Left lung (tissue), 14 donors: ENCODE measurements at places on chromosomes 3 and 15.

- no peak overlapping the region for H3K27ac ChIP-seq
- H3K4me1 ChIP-seq = peaks cover 7% of the 10 kb centered on the region
- DNase-seq = no peak
- H3K4me3 ChIP-seq = no peak overlapping the region
- H3K27me3 ChIP-seq = no peaks in the 10 kb centered on the region
These were observed 11.6 kb downstream of the CLCN2 start for GRCh38 chr3:184349563-184350470.

- H3K36me3 ChIP-seq = no peaks in the 10 kb centered on the region
- H3K27ac ChIP-seq = no peak overlapping the region
- H3K27me3 ChIP-seq = no peaks in the 10 kb centered on the region
- no peak for DNase-seq
- no peak overlapping the region for H3K4me3 ChIP-seq
- H3K4me1 ChIP-seq = no peaks in the 10 kb centered on the region
These were observed 165.4 kb downstream of the SV2B start for GRCh38 chr15:91265416-91265940.

DNA sequence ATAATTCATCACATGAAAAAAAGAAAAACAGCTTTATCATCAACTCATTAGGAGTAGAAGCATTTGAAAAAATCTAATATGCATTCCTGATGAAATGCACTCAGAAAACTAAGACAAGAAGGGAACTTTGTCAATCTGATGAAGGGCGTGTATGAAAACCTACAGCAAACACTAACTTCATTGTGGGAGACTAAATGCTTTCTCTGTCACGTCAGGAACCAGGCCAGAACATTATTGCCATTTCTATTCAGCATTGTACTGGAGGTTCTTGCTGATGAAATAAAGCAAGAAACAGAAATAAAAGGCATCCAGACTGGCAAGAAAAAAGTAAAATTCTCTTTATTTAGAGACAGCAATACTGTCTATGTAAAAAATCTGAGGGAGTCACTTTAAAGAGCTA, 235.2 kb downstream of the GABRB3 start:
- no peaks in the 10 kb centered on the region for H3K36me3 ChIP-seq
- no peak overlapping the region for H3K4me3 ChIP-seq
- DNase-seq = no peak
- H3K4me1 ChIP-seq = no peaks in the 10 kb centered on the region
- H3K27ac ChIP-seq = no peak overlapping the region

GRCh38 chr3:38127611-38128302, 9.2 kb downstream of the ACAA1 start:
- H3K27ac ChIP-seq = peak overlapping the region; percentile 50
- no peak for DNase-seq
- no peaks in the 10 kb centered on the region for H3K27me3 ChIP-seq
- H3K36me3 ChIP-seq = peaks cover 100% of the 10 kb centered on the region
- peaks cover 8% of the 10 kb centered on the region for H3K4me1 ChIP-seq

DNA sequence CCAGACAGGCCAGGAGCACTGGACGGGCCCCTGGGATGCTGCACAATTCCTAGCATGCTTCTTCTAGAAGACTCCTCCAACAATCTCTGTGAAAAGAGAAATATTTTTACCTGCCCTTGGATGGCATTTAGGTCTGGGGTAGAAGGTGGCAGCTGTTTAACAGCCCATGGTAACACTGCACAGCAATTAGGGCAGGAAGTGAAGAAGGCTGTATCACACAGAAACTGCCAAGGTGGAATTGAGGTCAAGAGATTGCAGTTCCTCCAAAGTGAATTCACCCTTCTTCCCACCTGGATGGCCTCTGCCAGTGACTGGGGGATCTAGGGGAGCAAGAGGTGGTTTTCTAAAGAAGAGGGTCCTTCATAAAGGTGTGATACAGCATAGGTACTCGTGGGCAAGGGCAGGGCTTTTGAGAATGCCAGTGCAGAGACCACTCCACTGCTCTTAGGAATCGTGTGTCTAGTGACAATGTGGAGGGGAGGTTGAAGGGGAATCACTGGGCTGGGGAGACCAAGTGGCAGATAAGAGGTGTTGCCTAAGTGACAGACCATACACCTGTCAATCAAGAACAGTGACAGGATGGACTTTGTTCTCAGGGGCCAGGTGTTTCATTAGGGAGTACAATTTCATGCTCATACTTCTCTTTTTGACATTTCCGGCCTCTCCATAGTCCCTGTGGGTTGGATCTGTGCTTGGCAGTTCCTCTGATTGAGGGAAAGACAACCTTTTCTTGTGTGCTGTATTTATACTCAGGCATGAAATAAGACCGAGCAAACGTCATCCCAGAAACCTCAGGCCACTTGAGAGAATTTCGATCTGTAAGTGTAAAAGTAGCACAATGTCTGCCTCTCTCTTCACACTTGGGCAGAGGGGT, 83.5 kb upstream of the BCL6 start:
- H3K27ac ChIP-seq = no peak overlapping the region
- H3K4me3 ChIP-seq = no peak overlapping the region
- no peak for DNase-seq
- H3K27me3 ChIP-seq = no peaks in the 10 kb centered on the region
- no peaks in the 10 kb centered on the region for H3K4me1 ChIP-seq

- H3K4me3 ChIP-seq = no peak overlapping the region
- H3K27ac ChIP-seq = no peak overlapping the region
- DNase-seq = no peak
- H3K36me3 ChIP-seq = no peaks in the 10 kb centered on the region
- H3K4me1 ChIP-seq = no peaks in the 10 kb centered on the region
- H3K27me3 ChIP-seq = no peaks in the 10 kb centered on the region
These were observed 216.9 kb upstream of the DCBLD2 start for GRCh38 chr3:99118381-99118780.

GRCh38 chr3:17149076-17149475, 264.3 kb downstream of the PLCL2 start:
- H3K36me3 ChIP-seq = no peaks in the 10 kb centered on the region
- no peaks in the 10 kb centered on the region for H3K27me3 ChIP-seq
- no peaks in the 10 kb centered on the region for H3K4me1 ChIP-seq
- DNase-seq = no peak

DNA sequence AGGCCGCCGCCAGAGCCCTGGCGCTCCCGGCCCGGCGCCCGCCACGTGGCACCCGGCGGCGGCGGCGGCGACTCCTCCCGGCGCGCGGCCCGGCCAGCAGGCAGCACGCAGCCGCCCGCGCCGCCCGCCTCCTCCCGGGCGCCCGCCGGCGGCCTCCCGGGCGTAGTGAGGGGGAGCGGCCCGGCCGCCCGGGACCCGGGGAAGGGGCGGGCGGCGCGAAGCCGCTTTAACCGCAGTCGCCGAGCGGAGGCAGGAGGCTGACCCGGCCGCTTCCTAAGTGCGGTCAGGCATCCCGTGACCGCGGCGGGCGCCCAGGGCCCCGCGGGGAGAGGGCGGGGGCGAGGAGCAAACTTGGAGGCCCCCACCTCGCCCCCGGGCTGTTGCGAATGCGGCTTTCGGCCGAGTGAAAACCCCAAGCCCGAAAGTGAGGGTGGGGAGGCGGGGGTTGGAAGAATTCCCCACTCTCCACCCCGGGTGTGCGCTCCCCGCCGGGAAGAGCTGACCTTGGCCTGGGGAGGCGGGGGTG, 1.7 kb upstream of the HES1 start:
- peak; percentile 93 for DNase-seq
- H3K36me3 ChIP-seq = no peaks in the 10 kb centered on the region
- H3K4me1 ChIP-seq = peaks cover 66% of the 10 kb centered on the region
- peak overlapping the region; percentile 65 for H3K4me3 ChIP-seq
- peak overlapping the region; percentile 93 for H3K27ac ChIP-seq

DNA sequence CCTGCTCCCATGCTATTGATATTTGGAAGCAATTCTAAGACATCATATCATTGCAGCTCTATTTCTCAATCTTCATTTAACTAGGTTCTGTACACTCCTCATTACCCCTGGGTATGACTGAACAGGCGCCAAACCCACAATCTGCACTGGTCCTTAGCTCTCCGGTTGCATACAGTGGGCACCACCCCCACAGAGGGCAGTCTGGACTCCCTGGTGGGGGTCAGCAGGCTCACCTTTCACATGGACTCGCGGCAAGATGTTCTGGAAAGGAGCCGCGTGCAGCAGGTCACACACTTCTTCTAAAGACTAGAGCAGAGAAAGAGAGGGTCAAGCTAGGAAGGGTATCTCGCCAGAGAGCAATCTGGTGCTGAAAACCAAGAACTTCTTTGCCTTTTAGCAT, 36.5 kb downstream of the NIPA2 start:
- H3K27ac ChIP-seq = no peak overlapping the region
- DNase-seq = no peak
- H3K4me3 ChIP-seq = no peak overlapping the region
- H3K4me1 ChIP-seq = no peaks in the 10 kb centered on the region
- peaks cover 4% of the 10 kb centered on the region for H3K36me3 ChIP-seq

- H3K4me1 ChIP-seq = peaks cover 16% of the 10 kb centered on the region
- no peaks in the 10 kb centered on the region for H3K36me3 ChIP-seq
- no peak for DNase-seq
- peak overlapping the region; percentile 96 for H3K27ac ChIP-seq
These were observed 665 bp downstream of the PIGB start for GRCh38 chr15:55319537-55320237.

GRCh38 chr3:62955126-62955525, 79.9 kb upstream of the CADPS start:
- no peaks in the 10 kb centered on the region for H3K27me3 ChIP-seq
- H3K4me1 ChIP-seq = no peaks in the 10 kb centered on the region
- DNase-seq = no peak
- no peaks in the 10 kb centered on the region for H3K36me3 ChIP-seq
- H3K4me3 ChIP-seq = no peak overlapping the region
- H3K27ac ChIP-seq = no peak overlapping the region

DNA sequence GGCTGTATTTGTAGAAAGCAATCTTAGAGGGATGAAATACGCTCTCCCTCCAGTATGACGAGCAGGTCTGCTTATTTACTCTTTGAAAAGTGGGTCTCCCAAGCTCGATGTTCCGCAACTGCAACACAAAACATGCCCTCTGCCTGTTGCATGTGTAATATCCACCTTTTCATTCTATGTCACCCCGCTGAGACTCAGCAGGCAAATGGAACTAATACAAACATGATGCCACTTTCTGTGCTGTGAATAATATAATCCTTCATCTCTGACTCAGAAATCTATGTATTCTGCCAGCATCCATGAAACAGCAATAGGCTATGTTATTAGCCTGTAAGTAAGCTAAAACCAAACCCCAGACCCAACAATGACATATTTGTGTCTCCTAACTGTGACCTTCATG, 200.8 kb upstream of the TMCO5A start:
- DNase-seq = no peak
- H3K27ac ChIP-seq = no peak overlapping the region
- no peaks in the 10 kb centered on the region for H3K36me3 ChIP-seq
- H3K27me3 ChIP-seq = no peaks in the 10 kb centered on the region
- H3K4me1 ChIP-seq = no peaks in the 10 kb centered on the region

DNA sequence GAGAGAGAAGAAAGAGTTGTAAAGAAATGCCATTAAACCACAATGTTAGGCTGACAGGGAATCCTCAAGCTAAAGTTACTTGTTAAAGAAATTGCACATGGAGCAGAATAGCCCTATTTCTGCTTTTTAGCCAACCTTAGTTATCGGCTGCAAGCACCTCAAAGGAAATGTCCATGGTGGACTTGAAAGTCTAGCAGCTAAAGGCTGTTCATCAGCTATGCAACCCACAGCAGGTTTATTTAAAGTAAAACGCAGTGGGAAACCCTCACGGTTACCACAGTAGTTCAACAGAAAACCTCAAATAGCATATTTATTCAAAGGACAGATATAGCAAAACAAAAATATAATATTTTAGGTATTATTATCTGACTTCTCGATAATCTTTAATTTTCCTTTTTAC, 967.2 kb downstream of the IGSF11 start:
- no peaks in the 10 kb centered on the region for H3K27me3 ChIP-seq
- no peaks in the 10 kb centered on the region for H3K36me3 ChIP-seq
- no peak overlapping the region for H3K4me3 ChIP-seq
- H3K27ac ChIP-seq = no peak overlapping the region

- H3K27ac ChIP-seq = no peak overlapping the region
- no peak overlapping the region for H3K4me3 ChIP-seq
- H3K27me3 ChIP-seq = no peaks in the 10 kb centered on the region
- no peaks in the 10 kb centered on the region for H3K36me3 ChIP-seq
These were observed 106.6 kb upstream of the NR2F2 start for GRCh38 chr15:96223939-96224338.

GRCh38 chr3:97967966-97968365, 4.3 kb downstream of the RIOX2 start:
- no peak overlapping the region for H3K27ac ChIP-seq
- H3K36me3 ChIP-seq = no peaks in the 10 kb centered on the region
- H3K4me1 ChIP-seq = peaks cover 21% of the 10 kb centered on the region
- no peak for DNase-seq
- no peaks in the 10 kb centered on the region for H3K27me3 ChIP-seq
- no peak overlapping the region for H3K4me3 ChIP-seq

GRCh38 chr15:88115486-88116152, 140.9 kb downstream of the NTRK3 start:
- H3K4me1 ChIP-seq = no peaks in the 10 kb centered on the region
- H3K27me3 ChIP-seq = peaks cover 3% of the 10 kb centered on the region
- H3K27ac ChIP-seq = no peak overlapping the region

GRCh38 chr3:164577667-164578210, 500.6 kb downstream of the SI start:
- H3K27me3 ChIP-seq = no peaks in the 10 kb centered on the region
- H3K4me3 ChIP-seq = no peak overlapping the region

DNA sequence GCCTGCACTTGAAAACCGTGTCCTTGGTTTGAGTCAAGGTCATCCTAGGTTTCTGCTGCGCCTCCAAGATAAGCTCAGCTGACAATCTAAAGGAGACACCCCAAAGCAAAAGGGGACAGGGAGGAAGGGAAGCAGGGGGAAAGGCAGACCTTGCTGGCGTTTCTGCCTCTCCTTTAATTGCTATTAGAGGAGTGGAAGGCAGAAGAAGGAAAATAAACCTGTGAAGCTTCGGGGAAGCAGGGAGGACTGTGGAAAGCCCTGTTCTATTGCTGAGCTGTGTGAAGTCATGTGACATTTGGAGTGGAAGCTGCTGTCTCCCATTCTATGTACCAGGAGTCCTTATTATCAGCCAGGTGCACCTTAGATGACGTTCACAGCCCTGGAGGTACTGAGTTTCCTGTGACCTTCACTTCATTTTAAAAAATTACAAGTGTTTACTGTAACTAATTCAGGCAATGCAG, 21.5 kb upstream of the CHD2 start:
- H3K4me1 ChIP-seq = peaks cover 14% of the 10 kb centered on the region
- H3K36me3 ChIP-seq = no peaks in the 10 kb centered on the region
- no peaks in the 10 kb centered on the region for H3K27me3 ChIP-seq
- H3K4me3 ChIP-seq = no peak overlapping the region
- no peak overlapping the region for H3K27ac ChIP-seq

DNA sequence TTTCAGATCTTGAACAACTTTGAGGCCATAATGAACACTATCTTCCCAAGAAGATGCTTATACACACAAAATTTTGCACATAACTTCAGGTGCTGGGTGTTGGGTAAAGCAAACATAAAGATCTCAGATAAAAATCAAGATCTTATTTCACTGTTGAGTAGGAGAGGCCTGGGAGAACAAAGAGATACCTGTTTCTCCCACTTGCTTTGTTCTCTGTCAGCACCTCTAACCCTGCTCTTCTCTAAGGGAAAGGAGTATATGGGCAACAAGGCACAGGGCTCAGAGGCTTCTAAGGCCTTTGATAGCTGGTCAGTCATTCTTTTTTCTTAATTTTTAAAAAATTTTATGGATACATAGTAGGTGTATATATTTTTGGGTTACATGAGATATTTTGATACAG, 3.6 kb upstream of the GK5 start:
- DNase-seq = no peak
- H3K4me3 ChIP-seq = no peak overlapping the region
- H3K4me1 ChIP-seq = peaks cover 3% of the 10 kb centered on the region
- no peaks in the 10 kb centered on the region for H3K36me3 ChIP-seq
- no peak overlapping the region for H3K27ac ChIP-seq
- no peaks in the 10 kb centered on the region for H3K27me3 ChIP-seq
